Aorta (tissue), 5 donors: ENCODE measurements at places on chromosomes 3 and 15. TPM values are rescaled to one million over a fixed set of nuclear protein-coding genes. Genes with fewer than 3 reads are reported as not detected.

The PARP15 gene
- polyA plus RNA-seq = 0.13 TPM

The P2RY14 gene
- 0.97 TPM for polyA plus RNA-seq

The LYZL4 gene
- polyA plus RNA-seq = not detected

The SLC28A2 gene
- 2.0 TPM for polyA plus RNA-seq

The AGBL1 gene
- polyA plus RNA-seq = not detected

The TLR9 gene
- not detected for polyA plus RNA-seq

The CDHR4 gene
- polyA plus RNA-seq = not detected

The IL20RB gene
- polyA plus RNA-seq = 0.90 TPM

The ROBO2 gene
- polyA plus RNA-seq = 0.13 TPM

The SPSB4 gene
- 0.13 TPM for polyA plus RNA-seq

The DNAH1 gene
- polyA plus RNA-seq = 11.3 TPM

The SAMMSON gene
- 2.2 TPM for polyA plus RNA-seq
